ENCODE measurements at places on chromosomes 2 and 18.

DNA sequence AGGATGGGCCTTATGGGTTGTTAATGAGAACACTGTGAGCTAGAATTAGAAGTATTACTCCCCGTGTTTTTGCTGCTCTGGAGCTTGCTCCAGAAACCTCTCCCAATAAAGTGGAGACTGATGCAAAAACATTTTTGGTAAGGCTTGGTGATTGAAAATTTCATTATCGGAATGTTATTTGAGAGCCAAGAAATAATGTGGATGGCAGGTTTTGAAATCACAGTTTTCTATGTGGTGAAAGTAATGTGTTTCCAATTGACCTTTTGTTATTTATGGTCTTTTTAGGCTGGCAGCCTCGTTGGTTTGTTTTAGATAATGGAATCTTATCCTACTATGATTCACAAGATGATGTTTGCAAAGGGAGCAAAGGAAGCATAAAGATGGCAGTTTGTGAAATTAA, 5.1 kb downstream of the PLEKHA3 start:
- DNase-seq = no peak

GRCh38 chr2:160352500-160352899, 141.1 kb downstream of the RBMS1 start:
- no peak for DNase-seq

- no peak for DNase-seq
Observed at GRCh38 chr2:157748371-157749142, 119.9 kb upstream of the ACVR1C start.

DNA sequence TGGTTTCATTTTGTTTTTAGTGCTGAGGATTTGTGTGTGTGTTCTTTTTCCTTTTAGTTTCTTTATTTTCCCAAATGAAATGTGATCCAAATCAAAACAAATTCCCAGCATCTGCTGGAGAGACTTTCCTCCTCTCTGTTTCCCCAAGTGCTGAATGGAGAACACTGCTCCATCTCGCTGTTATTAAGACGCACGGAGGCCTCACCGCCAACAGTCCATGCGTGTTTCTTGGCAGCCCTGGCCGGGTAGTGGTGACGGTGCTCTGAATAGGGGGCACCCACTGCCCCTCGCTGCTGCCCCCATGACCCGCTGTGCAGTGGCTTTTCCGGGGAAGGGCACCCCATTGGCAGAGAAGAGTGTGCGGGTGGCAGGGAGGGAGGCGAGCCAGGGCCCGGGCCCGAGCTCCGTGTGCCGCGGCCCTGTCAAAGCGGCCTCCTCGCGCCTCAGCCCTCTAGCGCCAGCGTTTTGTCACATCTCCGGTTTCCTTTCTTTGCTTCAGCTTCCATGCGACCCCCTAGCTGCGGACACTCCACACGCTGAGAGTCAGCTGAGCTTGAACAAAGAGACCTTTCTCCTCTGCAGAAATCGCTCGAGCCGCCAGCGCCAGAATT, 473.7 kb upstream of the SALL3 start:
- no peak for DNase-seq

DNA sequence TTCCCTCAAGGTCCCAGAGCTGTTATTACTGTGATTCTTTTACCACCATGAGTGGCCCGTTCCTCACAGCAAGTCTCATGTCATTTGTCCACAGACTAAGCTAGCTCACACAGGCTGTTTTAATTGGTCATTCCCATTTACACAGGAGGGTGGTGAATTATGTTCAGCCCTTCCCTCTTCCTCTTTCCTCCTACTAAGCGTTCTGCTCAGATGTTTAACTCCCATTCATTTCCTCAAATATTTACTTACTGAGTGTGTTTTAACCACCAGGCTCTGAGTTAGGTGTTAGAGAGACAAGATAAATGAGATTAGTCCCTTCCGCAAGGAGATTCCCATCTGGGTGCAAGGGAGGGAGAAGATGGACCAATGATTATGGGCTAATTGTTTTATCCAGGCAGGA, 403.6 kb upstream of the ACVR2A start:
- DNase-seq = no peak

DNA sequence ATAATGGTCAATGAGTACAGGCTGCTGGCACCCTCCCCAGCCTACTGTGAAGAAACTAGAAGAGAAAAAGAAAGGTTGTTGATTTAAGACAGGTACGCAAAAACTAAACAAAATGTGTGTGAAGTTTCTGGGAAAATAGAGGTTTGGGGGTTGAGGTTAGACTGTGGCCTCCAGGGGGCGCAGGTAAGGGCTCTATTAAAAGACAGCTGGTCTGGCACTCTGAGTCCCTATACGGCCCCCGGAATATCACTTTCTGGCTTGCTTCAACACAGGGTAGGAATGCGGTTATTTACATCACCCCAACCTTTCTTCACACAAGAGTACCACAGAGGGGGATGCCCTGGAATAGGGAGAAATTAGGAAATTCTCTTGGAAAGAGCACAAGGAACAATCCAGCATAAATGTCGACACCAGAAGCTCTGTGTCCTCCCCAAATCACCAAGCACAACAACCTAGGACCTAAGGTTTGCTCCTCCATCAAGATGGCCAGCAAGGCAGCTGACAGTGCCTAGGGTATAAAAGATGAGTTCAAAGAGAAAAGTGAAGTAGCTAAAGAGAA, 480.8 kb upstream of the KLHL29 start:
- no peak for DNase-seq

DNA sequence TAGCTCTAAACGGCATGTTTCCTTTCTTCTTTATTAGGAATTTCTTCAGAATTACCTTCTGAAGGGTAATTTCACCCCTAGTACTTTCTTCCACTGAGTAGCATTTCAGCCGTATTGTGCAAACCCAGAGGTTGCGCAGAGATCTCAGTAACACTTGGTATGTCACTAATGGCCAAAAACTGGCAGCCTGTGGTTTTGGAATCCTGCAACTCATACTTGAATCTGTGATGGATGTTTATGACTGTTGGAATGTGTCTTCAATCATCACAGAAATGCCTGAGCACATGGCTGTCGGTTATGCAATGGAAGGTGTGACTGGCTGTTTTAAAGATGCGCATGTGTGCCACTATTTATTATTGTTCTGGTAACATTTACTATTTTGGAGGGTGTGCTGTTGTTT, 100.0 kb downstream of the COLEC12 start:
- DNase-seq = no peak

DNA sequence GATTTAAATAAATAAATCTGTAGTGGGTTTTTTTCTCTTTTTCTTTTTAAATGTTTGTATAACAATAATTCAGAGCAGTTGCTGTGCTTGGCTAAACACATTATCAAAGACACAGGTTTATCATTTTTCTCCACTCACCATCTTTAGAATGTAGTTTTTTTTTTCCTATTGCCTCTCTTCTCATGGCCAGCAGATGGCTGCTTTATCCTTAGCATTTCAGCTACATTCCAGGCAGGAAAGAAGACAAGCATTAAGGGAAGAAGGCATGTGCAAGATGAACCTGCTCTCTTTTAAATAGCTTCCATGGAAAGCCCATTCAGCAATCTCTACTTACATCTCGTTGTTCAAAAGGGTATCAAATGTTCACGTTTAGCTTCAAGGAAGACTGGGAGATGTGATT, 42.6 kb downstream of the ARHGAP15 start:
- no peak for DNase-seq

- DNase-seq = no peak
Observed at GRCh38 chr2:192379736-192380135, 185.0 kb upstream of the TMEFF2 start.

GRCh38 chr18:79944746-79945117, 6.7 kb downstream of the SLC66A2 start:
- no peak for DNase-seq

- no peak for DNase-seq
Observed at GRCh38 chr2:217797661-217798069, 205.1 kb downstream of the TNS1 start.

DNA sequence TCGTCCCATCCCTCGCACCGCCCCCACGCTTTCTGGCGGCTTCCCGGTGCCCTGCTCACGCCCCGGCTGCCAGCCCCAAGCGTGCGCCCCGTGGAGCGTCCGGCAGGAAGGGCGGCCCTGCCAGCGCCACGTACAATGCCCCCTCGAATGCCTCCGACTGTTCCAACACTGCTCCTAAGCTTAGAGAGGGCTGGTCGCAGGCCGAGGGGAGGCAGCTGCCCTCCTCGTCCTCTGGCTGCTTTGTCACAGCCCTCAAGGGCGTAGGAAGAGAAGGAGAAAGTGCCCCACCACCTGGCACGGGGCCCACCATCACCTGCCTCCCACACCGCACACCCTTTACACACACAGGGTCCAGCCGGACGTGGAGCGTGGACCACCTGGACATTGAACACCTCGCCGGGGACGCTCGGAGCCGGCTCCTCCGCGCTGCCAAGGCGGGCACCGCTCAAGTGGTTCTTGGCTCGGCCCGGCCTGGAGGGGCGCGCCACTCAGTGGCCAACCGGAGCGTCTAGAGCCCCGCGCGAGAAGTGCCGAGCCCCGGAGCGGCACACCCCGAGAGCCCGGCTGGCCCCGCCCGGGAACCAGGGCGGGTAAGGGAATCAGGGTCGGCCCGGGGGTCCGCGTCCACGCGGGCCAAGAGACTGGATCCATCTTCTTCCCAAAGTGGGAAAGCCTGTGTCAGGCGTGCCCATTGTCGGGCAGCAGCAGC, 830 bp downstream of the DNER start:
- peak; percentile 52 for DNase-seq

GRCh38 chr2:12110074-12110473, 363.6 kb downstream of the LPIN1 start:
- DNase-seq = no peak

DNA sequence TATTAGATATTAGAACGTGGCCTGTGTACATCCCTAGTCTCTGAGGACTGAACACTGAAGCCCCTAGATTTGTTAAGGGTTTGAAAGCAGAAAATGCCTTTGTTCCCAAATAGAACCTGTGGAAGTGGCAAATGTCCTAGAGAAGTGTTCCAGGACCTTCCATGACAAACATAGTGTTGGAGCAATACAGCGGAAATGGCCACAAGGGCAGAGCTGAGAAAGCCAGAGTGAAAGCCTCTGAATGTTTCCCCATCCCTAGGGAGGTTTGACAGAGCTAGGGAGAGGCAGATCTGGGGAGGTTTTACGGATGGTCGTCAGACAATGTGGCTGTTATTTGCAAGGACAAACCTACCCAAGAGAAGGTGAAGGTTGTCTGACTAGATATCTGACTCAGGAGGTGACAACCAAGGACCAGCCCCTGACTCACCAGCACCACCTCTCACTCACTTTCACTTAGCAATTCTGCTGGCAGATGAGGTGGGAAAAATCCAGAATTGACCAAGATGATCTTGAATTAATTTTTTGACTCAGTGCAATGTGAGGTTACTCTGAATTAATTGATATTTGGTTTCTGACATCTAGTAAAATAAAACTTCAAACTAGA, 24.1 kb downstream of the RBM43 start:
- no peak for DNase-seq

- peak; percentile 15 for DNase-seq
Observed at GRCh38 chr2:165203689-165204559, at the start of gene SCN3A. Gene SCN3A, minus strand, starts transcription at chr2:165204050. Its CDS starts 27,656 bp downstream, at chr2:165176394.

DNA sequence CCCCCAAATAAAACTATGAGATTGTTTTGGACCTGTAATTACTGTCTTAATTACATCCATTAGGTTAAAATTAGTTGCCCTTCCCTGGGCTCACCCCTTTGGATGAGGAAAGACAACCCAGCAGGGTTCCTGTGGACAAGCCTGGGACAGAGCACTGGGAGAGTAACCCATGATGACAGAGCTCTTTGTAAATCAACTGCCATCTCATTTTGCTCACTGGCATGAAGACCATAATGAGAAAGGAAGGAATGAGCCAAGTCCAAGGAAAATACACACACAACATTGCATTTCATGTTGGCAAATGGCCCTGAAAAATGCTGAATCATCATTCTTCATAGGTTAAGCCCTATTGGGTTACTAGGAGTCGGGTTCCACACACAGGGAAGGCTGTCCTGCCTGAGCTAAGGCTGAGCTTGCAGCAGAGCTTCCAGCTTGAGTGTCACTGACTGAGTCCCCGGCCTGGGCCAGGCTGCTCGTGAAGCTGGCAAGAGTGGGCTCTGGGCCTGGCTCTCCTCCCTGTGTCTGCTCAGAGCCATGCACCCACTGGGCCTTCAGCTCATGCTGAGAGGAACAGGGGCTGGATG, 94.1 kb upstream of the ACAA2 start:
- DNase-seq = no peak

GRCh38 chr2:22981785-22982184, 403.2 kb upstream of the KLHL29 start:
- no peak for DNase-seq

DNA sequence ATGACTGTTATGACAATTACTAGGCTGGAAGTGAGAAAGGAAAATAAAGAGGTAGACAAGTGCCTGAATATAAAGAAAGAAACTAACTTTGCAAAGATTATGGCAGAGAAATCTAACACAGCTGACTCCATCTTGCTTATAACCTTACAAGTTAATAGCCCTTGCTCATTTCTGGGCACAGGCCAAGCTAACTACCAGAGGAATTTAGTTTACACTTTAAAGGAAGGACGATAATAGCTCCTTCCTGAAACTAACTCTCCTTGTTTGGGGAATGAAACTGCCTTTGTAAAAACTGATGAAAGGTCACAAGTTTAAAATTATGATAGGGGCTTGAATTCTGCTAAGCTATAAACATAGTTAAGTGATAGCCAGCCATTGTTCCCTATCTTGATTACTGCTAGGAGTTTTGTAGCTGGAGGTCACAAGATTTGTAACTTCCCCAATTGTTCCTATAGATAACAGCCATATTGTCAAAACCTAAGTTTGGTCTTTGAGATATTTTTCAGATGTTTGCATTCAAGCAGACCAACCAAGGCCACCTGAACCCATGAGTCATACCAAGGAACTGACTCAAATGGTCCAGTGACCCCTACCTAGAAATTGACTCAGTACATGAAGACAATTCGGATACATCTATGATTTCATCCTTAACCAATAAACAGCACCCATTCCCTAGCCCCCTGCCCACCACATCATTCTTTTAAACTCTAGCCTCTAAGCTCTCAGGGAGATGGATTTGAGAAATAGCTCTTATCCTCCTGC, 209.2 kb upstream of the LRATD1 start:
- DNase-seq = no peak

- no peak for DNase-seq
Observed at GRCh38 chr18:35352778-35353177, 8.6 kb upstream of the ZNF24 start.

- DNase-seq = no peak
Observed at GRCh38 chr2:8146132-8147005, 535.5 kb upstream of the ID2 start.

DNA sequence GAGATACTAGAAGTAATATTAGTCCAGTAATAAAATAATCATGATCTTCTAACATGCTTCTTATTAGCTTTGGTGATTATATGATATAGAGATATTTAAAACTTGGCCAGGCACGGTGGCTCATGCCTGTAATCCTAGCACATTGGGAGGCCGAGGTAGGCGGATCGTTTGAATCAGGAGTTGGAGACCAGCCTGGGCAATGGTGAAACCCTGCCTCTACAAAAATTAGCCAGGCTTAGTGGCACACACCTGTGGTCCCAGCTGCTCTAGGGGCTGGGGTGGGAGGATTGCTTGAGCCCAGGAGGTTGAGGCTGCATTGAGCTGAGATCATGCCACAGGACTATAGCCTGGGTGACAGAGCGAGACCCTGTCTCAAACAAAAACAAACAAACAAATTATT, 87.0 kb downstream of the WDR7 start:
- no peak for DNase-seq

- DNase-seq = no peak
Observed at GRCh38 chr18:34723143-34723542, 13.0 kb downstream of the DTNA start.

GRCh38 chr2:232573771-232574435, 23.4 kb downstream of the EIF4E2 start:
- DNase-seq = no peak

All from caudate nucleus (tissue), 63 donors.